ENCODE measurements at places on chromosomes 11 and 22.

- no peak for DNase-seq
Observed at GRCh38 chr11:78838417-78838816, 263.8 kb upstream of the NARS2 start.

DNA sequence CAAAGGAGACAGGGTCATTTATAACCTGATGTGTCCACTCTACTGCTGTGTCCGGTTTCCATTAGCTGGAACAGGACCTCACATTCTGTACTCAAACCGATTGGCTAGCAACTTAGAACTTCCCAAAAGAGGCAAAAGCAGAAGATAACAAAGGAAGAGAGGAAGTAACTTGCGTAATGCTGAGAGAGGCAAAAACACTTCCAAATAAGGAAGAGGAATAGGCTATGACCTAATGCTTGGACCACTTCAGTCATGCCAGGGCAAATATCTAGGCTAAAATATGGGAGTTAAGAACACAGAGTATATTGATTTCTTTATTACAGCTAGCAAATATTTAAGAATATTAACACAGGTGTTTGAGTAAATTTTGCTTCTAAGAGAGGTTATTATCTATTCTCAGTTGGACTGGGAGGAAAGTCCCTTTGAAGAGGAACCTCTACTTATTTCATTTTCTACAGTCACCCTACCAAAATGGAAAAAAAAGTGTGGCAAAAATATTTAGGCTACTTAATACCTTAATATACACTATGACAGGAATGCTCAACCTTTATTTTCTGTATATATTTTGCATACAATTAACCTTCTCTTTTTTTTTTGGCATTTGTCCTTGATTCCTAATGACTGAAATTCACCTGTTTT, 499.8 kb upstream of the CHORDC1 start:
- DNase-seq = peak; percentile 11

DNA sequence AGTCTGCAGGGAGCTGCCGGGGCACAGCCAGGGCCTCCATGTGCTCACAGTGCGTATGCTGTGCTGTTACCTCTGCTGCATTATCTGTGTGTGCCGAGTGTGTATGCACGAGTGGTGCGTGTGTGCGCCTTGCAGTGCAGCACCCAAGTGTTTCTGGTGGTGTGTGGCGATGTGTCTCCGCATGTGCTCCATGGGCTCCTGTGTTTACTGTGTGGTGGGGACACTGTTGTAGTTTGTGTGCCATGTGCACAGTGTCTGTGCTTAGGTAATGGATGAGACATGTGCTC, 31.4 kb downstream of the KCNC1 start:
- no peak for DNase-seq

DNA sequence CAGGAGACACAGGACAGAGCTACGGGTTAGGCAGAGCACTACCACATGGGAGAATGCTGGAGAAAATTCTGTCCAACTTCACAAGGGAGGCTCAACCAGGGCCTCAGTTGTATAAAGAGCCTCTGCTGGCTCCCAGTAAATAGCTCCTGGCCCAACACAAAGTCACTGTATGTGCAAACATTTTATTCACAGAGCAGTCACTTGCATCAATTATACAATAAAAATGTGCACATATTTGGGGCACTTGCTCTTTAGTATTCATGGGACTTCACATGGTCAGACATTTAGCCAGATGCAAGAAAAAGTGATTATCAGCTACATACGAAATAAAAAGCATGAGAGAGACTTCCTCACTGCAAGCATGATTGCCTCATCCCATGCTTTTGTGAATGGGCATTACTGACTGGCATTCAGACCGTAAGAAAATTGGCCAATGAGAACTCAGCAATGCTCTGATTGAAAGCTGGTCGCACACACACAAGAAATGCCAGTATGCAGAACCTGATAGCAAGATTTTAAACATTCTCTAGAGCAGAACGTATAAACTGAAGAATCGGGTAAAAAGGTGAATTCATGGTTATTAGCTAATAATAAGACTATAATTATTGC, 39.4 kb downstream of the BLID start:
- DNase-seq = no peak

DNA sequence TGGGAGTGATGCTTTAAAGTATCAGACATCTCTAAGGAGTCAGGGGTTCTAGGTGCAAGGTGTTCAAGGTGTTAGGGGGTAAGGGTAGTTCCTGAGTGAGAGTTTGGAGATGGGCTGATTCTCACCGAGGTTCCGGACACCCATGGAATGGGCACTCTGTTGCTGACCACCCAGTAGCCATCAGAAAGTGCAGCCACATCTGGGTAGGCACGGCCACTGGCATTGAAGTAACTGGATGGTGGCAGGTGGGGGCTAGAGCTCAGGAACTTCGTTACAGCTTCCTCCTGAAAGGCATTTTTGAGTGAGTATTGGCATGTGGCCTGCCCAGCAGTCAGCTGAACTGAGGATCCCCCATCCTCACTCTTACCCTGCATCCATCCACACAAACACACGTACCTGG, 3.0 kb upstream of the TAF10 start:
- DNase-seq = no peak

DNA sequence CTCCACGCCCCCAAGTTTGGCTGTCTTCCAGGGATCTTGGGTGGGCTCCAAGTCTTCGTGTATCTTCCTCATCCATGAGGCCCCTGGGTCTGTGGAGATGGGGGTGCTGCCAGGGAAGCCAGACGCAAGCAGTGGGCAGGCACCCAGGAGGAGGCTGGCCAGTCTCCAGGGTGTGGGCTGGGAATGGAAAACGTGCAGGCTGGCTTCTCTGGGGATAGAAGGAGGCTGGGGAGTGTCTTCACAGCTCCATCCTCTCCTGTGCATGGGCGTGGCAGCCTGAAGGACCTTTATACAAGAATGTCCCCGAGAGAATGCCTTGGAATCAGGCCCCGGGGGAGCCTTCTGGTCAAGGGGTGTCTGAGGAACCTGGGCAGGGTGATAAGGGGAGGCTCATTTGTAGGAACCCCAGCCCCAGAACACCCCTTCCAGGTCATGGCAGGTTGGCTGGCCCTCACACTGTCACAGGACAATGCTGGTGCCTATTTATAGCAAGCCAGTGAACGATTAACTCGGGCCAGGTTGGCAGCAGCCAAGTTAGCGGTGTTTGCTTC, 14.0 kb downstream of the SGSM1 start:
- DNase-seq = no peak

DNA sequence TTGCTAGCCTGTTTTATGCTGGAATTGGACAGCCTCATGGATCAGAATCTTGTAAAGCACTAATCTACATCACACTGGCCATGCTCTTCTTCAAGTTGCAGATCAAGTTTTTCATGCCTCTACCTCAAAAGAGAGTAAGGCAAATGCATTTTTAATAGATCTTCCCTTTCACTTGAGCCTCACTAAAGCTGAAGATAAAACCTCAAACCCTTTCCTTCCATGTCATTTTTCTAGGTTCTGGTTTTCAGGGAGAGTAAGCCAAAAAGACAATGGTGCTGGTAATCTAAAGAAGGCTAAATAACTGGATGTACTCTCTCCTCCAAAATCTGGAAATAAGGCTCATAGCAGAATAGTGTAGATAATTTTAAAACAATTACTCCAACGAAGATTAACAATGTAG, 28.3 kb downstream of the POU2AF1 start:
- DNase-seq = no peak

DNA sequence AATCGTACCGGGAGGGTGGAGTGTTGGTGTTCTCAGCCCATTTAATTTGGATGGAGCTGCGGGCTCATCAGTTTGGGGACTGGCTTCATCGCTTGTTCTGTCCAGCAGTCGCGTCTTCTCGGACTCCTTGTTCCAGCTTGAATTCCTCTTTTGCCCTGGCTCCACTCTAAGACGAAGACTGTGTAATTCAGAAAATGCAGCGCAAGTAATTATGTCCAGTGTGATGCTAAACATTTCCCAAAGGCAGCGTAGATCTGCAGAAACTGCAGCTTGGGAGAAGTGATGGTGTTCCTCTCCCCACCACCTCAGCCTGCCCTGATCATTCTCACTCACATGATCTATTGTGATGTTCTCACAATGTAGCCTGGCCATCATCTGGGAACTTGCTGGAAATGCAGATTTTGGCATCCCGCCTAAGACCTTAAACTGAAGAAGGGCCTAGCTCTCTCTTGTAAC, 666 bp downstream of the SLC25A18 start:
- peak; percentile 10 for DNase-seq

DNA sequence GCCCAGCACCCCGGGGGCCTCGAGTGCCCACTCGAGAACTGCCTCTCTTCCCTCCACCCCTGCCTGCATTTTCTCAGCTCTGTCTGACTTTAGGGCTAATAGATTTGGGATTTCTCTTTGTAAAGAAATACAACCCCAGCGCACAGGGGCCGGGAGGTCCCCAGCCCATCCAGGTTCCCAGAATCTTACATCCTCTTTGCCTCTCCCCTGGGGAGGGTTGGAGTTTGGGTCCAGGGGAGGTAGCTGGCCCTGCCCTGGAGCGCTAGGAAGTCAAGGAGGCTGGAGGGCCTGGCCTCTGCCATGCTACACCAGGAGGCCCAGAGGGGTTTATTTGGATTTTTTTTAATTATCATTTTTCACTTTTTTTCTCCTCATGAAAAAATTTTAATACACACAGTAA, 65.7 kb upstream of the LMO1 start:
- DNase-seq = no peak

DNA sequence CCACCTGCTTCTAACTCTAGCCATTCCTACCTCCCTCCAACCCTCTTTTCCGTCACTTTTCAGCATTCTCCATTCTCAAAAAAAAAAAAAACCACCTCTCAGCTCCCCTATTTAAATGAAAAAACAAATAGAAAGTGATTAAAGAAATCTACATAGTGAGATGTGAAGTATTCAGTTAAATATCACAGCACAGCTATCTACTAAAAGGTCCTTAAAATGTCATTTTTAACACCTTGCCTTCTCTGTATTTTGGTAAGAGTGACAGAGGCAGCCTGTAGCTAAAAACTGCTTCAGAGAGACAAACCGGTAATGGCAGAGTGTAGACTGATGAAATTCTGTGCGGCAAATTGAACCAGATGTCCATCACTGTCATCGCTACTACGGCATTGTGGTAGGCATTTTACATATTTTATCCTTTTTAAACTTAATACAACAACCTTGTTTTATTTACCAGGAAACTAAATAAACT, 346 bp upstream of the ALG9 start:
- no peak for DNase-seq

DNA sequence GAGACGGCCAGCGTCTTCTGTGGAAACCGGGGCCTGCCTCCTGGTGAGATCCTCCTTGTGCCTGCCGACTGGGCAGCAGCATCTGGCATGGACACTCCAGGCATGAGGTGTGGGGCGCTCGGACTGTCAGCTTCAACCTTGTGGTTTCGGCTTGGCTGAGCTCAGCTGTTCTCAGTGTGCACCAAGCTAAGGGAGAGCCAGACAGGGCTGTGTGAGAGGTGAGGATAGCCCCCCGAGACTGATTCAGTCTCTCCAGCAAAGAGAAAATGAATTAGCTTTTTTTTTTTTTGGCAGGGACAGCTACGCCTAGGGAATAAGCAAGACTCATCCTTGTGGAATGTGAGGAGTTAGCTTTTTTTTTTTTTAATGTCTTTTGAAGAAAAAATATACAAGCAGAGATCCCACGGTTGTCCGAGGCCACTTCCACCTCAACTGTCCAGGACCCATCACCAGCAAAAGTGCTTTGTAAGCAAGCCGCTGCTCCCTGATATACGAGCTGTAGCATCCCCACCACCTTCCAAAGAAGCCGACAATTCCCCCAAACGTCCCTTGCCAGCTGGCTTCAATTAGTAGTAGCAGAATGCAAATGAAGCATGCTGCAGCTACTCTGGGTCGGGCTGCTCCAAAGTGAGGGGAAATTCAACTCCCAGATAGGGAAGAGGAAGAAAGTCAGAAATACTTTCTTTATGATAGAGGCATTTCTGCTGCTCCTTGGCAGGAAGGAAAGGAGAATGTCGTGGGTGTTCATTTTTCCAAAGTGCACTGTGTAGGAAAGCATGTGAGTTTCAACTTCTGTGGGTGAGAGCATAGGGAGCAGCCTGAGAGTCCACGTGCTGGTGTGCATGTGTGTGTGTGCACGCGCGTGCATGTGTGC, 9.7 kb upstream of the THY1 start:
- DNase-seq = peak; percentile 93

DNA sequence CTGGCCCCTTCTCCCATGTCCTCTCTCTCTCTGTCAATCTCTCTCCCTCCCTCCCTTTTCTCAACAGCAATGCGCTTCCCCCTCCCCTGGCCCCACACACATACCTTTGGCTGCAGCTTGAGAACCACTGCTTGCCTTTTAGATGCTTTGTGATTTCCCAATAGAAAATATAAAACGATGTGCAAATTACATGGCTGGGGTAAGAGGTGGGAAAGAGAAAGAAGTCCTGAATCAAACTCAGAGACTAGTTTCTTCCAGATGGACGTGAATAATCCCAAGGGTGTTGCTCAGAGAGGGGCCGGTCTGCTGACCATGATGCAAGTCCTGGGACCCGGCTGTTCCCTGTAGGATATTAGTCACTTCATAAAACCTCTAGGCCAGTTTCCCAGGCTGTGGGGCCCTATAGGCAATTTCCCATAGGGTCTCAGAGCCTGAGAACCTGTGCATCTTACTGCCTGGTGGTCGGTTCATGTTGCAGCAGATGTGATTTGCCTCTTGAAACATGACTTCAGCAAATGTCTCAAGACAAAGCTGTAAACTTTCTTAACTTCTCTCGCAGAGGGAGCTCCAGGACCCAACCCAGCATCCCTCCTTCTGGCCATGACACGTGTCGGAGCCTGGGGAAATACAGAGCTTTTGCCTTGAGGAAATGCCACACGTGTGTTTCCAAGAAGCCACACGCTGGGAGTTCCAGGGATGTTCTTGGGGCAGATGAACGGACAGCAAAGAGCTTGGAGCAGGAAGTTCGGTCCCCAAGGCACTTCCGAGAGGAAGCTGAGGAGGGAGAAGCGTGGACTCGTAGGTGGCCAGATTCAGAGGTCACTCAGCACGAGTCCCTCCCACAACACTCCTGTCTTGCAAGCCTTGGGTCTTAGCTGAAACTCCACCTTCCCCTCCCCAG, 34.5 kb upstream of the ETS1 start:
- DNase-seq = peak; percentile 83

- DNase-seq = no peak
Observed at GRCh38 chr11:57812634-57813033, 51.0 kb downstream of the CTNND1 start.

GRCh38 chr11:124474779-124475178, 29.3 kb upstream of the OR8B8 start:
- no peak for DNase-seq

DNA sequence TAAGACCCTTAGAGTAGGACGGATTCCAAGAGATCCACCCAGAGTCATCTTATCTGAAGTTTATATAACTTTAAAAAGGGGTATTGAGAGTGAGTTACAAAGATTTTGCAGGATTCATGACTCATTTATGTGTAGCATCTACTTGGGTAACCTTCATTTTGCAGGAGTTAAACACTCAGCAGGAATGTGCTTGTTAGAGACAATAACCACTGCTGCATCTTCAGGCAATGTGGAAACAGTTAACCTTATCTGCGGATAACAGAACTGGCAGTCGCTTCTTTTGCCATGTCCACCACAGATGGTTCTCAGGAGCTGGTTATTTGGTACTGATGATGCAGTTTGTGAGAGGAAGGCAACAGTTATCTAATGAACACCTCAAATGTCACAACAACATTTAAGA, 417.9 kb upstream of the DDI1 start:
- peak; percentile 80 for DNase-seq

GRCh38 chr11:84905411-84905810, 721.7 kb downstream of the DLG2 start:
- DNase-seq = peak; percentile 70

- DNase-seq = peak; percentile 87
Observed at GRCh38 chr11:45899448-45900174, 7.5 kb downstream of the FREY1 start.
